ENCODE measurements at places on chromosomes 7 and 10.

DNA sequence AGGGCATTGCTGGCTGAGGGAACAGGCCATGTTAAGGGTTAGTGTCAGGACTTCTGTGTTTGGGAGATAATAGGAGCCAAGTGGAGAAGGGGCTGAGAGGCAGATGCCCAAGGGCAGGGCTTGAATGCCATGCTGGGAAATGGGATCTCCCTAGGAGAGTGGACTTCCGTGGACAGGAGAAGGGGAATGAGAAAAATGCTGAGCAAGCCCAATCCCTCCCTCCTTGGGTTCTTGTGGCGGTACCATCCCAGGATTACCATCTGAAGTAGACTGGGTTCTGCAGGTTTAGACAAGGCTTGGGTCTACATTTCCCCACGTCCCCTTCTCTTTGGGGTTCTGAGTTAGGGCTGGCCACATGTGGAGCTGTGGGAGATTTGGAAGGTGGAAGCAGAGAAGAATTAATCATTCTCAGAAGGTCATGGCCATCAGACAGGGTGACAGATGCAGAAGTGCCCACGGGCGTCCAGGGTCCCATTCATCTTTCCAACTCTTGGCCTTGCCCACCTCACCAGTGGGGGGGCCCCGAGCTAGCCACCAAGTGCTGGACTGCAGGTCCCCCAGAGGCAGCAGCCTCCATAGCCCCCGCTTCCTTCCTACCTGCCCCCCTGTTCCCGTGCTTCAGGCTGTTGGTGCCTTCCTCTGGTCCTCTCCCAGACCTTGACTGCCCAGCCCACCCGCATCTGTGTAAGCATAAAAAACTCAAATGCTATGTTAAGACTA lies 354.8 kb downstream of the RPS24 start:
- DNase-seq, result no peak

GRCh38 chr10:73981812-73982211 lies 16.1 kb upstream of the VCL start:
- DNase-seq, result no peak

DNA sequence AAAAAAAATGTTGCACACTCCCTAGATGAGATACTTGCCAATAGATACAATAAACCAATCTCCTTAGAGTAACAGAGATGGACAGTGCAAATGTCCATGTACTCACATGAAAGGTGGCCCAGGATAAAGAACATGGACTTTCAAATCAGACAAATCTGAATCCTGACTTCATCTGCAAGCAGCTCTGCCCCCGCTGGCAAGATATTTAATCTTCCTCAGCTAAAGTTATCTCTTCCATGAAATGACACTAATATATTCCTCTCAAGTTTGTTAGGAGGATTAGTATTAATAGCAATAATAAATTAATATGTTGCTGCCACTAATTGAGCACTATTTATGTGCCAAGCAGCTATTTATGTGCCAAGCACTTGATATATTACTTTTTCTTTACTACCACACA lies 148.6 kb upstream of the YAE1 start:
- DNase-seq, result no peak

- DNase-seq, result no peak
These were observed 26.7 kb upstream of the OTUD1 start for GRCh38 chr10:23412223-23412622.

DNA sequence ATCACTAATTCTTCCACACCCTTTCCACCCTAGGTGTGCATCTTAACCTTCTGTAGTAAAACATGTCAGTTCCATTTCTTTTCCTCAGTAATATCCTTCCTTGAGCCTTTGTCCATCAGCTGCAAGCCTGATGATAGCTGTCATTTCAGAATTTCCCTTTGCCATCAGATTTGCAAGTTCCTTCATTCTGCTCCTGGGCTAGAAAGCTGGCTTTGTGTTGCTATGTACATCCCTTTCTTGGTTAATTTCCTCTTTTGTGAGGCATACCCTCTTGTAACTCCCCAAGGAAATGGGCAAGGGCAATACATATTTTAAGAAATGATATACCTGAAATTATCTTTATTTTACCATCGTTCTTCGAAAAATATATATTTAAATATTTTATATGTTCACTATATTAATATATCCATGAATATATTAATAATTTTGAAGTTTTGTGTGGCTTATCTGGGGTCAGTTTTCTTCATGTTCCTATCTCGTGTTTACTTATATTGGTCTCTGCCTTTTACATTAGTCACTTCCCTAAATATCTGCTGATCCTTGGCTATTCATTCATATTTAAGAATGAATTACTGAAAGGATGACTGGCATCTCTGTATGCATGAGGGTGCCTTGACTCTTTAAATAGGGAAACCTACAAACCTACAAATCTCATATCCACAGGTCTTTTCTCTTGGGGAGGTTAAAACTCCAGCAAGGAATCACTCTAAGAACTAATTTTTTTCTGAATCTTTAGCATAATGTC lies 143.8 kb downstream of the ZNF22 start:
- DNase-seq, result no peak

- DNase-seq, result no peak
These were observed 1.3 kb downstream of the PDZD8 start for GRCh38 chr10:117373823-117374505.

DNA sequence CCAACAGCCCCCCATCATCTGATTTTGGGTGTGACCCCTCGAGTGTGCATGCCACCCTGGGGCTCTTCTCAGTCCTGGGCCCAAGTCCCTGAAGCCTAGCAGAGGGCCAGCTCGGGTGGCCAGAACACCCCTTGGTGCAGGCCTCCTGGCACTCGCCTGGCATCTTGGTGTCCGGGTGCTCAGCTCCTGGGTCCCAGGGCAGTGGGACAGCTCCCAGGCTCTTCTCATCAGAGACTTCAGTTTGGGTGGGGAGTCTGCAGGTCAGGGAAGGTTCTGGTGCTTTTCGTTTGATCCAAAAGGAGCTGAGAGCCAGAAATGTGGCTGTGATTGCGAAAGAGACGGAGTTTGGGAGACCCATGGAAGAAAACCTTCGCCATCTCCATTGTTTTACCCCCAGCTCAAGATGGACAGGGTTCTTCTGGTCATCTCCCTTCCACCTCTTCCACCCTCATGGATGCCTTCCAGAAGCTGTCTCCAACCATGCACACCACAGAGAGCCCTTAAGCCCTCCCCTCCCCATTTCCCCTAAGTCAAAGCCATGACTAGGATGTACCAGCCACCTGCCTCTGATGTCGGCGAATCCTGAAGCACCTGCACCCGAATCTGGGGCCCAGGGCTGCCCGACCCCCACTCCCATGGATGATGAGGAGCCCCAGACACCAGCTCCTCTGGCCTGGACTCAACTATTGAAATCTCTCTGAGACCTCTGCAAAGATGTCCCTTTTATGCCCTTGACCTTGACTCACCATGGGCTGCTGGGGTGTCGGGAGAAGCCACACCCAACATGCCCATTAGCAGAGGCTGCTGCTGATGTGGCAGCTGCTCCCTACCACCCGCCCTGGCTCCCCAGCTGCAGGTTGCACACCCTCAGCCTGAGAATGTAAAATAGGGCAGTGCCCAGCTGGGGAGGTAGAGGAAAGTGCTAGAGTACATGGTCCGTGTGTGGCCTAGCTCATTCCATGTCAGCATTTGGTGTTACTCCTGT lies 55.3 kb downstream of the ADCYAP1R1 start:
- DNase-seq, result no peak

DNA sequence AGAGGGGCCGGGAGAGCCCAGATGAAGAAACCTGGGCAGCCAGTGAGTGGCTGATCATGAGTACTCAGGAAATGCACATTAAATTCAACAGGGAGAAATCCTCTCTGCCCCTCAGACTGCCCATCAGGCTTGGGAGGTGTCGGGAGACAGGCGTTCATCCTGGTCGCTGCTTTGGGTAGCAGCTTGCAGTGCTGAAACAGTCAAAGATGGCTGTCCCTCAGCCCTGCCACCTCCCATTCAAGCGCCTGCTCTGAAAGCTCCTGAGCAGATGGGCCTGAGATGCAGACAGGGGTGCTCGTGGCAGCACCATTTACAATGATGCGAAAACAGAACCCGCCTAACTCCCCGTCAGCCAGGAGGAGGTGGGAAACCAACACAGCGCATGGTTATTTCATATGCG lies 3.6 kb upstream of the JAKMIP3 start:
- DNase-seq, result no peak

DNA sequence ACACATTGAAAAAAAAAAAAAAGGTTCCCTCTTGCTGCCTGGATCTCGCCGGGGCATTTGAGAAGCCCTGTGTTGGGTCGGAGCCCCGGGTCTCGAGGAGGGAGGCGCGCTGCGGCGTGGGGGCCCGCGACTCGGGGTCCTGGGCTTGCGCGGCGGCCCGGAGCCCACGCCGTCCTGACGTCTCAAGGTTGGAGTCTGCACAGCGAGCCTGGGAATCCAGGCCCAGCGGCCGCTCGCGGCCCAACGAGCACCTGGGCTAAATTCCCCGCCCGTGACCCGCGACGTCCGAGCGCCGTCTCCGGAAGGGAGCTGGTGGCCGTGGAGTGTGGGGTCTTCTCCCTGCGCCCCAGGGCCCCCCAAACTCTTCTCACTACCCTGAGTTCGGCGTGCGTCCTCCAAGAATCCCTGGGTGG lies 1.4 kb upstream of the CTBP2 start:
- no peak for DNase-seq

GRCh38 chr7:155458878-155459699 lies 1.2 kb downstream of the EN2 start:
- no peak for DNase-seq

DNA sequence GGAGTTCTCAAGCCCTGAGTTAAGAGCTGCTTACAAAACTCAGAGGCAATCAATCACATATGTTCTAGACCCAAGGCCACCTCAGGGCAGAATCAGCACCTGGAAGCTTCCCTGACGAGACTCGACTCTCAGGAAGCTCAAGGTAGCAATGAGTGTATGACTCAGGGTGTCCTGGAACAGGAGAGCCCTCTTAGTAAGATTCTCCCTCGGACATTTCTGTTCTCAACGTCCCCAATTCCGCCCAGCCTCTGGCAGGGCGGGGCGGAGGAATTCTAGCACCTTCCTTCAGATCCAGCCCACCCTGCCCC lies 39.6 kb upstream of the PROSER2 start:
- no peak for DNase-seq

GRCh38 chr7:4386190-4386589 lies 295.9 kb upstream of the FOXK1 start:
- no peak for DNase-seq

DNA sequence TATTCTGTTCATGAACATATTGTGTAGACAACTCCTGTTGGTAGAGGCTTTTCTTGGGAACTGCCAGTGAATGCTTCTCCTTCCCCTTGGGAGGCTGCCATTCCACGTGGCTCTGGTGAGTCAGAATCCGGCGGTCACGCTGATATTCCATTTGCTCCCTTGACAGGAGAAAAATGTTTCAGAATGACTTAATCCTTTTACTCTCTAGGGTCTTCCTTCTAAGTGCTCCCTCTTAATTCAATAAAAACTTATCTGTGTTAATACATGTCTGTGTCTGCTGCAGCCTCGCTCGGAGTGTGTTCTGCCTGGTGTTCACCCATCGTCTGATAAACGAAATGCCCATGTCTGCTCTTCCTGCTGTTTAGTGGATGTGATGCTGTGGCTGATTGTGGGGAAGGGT lies 278.6 kb downstream of the ARHGAP12 start:
- DNase-seq, result no peak

- DNase-seq, result no peak
These were observed 13.7 kb downstream of the TACR2 start for GRCh38 chr10:69403066-69403465.

GRCh38 chr7:22561895-22562593 lies 62.1 kb upstream of the STEAP1B start:
- DNase-seq, result no peak

DNA sequence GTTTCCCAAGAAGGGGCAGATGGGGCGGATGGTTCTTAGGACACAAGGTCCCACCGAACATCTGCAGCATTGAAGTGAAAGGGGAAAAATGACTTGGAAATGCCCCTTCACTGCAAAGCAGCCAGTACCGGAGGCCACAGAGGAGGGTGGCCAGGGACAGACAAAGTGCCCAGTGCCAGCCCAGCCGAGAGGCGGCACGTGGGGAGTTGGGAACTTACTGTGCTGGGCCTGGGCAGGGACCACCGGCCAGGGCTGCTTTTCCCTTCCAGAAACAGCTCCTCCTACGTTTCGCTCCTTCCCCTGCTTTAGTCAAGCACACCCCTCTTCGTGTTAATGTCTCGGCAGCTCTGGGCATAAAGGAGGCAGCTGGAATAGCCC lies 129.2 kb downstream of the TNS3 start:
- no peak for DNase-seq

- DNase-seq, result no peak
These were observed 104.1 kb upstream of the FAM20C start for GRCh38 chr7:88095-88926.

- no peak for DNase-seq
These were observed 57.0 kb downstream of the NUDCD3 start for GRCh38 chr7:44433255-44434022.

DNA sequence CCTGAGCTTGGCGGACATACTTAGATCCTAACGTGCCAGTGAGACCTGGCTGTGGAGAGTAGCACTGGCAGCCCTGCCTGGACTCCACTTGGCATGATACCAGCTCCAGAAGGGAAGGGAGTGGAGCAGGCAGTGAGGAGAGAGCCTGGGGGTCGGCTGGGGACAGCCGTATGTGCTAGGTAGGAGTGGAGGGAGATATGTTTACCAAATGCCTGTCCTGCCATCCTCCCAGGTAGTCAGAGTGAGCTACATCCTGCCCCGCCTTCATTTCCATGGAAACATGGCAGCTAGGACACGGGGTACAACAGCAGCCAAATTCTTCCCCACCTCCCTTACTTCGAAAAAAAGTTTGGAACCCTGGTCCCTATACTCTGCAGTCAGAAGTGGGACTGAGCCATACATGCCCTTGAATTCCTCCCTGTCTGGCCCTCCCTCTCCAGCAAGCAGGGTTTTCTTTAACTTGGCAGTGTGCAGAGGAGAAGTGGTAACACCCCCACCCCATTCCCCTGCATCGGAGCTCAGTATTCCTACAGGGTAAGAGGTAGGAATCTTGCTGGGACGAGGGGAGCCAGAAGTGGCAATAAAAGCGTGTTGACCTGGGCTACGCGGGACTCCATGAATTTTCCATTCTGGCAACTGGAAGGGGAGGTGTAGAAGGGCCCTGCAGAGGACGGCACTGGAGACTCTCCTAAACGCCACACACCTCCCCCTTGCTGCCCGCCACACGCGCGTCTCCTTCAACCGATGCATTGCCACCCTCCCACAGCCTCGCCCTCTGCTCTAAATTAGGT lies 20.0 kb upstream of the SMO start:
- no peak for DNase-seq

DNA sequence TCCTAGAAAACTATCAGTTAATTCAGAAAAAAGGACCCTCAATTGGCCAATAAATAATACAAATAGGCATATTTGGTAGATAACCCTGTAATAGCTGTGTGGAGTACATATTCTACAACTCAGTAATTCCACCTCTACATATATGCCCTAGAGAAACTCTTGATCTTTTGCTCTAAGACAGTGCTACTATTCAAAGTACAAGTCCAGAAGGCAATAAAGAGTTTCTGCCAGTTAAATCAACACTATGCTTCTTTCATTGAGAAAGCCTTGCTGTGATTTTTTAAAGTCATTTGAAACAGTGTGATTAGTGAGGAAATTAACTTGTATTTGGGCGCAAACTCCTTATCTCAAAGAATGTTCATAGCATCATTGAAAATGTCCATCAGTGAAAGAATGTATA lies 75.6 kb downstream of the ZNRF2 start:
- DNase-seq, result no peak
